ENCODE measurements at places on chromosomes 4 and X. TPM values are rescaled to one million over a fixed set of nuclear protein-coding genes. Genes with fewer than 3 reads are reported as not detected.

- no peak for DNase-seq
Measured at GRCh38 chr4:88722276-88722780, 24.7 kb upstream of the NAP1L5 start.

DNA sequence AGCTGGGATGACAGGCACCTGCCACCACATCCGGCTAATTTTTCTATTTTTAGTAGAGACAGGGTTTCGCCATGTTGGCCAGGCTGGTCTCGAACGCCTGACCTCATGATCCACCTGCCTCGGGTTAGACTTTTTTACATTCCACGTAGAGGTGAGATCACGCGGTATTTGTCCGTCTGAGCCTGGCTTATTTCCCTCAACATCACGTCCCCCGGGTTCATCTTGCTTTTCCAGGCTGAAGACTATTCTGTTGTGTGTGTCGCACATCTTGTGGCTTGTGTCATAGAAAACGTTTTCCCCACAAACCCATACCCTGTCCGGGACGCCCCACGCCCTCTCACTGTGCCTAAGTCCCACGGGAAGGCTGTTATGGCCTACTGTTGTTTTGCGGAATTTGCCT, 185.3 kb downstream of the CRLF2 start:
- DNase-seq, result no peak

GRCh38 chr4:8648816-8649630, 56.5 kb downstream of the CPZ start:
- no peak for DNase-seq

GRCh38 chr4:73989928-73990327, 1.9 kb upstream of the PPBP start:
- DNase-seq, result no peak

GRCh38 chrX:119475389-119476101, 7.3 kb downstream of the SLC25A5 start:
- no peak for DNase-seq

GRCh38 chrX:24990535-24990934, 25.2 kb downstream of the ARX start:
- no peak for DNase-seq

DNA sequence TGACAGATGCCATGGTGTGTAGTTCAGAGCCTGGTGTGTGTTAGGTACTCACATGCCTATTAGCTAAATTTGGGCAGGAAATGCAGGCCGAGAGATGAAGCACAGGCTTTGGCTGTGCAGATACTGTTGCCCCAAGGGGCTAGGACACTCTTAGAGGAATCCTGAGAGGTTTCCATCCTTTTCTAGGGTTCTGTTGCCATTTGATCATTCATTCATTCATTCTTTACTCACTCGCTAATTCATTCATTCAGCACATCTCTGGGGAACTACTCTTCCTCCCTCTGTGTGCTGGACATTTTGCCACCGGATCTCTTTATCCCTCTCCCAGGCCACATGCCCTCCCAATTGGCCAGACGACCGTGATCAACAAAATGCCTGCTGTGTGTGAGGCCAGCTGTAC, 43.9 kb upstream of the NSG1 start:
- DNase-seq, result no peak

- no peak for DNase-seq
Measured at GRCh38 chr4:74244049-74244448, 64.2 kb upstream of the EPGN start.

DNA sequence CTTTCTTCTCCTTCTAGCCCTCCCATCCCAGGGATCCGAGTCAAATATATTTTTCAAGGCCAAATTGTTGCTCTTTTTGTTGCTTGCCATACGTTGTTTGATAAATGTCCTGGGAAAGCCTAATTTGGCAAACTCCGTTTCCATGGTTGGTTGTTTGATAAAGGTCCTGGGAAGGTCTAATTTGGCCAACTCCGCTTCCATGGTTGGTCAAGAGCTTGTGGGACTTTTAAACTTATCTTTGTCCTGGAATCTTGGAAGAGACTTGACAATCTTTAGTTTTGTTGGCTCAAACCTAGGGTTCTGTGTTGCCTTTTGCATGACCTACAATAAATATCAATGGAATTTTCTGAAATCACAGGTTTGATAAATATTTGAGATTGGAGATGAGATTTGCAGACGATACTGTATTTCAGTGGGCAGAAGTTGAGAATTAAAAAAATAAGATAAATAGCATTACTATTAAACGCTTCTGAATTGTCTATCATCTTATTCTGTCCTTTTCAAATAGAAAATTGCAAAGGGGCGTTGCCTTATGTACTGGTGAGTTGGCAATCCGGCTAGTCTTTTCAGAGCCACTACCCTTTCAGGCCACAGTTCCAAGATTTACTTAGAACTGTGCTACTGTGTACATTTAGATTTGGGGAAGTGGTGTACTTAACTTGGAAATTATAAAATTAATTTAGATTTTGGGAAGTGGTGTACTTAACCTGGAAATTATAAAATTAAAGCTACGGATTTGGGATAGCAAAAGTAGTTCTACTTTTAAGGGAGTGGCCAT, 804 bp downstream of the OSTC start:
- no peak for DNase-seq

- no peak for DNase-seq
Measured at GRCh38 chrX:25241461-25241860, 225.7 kb upstream of the ARX start.

- no peak for DNase-seq
Measured at GRCh38 chr4:172055046-172055445, 241.8 kb downstream of the GALNTL6 start.

DNA sequence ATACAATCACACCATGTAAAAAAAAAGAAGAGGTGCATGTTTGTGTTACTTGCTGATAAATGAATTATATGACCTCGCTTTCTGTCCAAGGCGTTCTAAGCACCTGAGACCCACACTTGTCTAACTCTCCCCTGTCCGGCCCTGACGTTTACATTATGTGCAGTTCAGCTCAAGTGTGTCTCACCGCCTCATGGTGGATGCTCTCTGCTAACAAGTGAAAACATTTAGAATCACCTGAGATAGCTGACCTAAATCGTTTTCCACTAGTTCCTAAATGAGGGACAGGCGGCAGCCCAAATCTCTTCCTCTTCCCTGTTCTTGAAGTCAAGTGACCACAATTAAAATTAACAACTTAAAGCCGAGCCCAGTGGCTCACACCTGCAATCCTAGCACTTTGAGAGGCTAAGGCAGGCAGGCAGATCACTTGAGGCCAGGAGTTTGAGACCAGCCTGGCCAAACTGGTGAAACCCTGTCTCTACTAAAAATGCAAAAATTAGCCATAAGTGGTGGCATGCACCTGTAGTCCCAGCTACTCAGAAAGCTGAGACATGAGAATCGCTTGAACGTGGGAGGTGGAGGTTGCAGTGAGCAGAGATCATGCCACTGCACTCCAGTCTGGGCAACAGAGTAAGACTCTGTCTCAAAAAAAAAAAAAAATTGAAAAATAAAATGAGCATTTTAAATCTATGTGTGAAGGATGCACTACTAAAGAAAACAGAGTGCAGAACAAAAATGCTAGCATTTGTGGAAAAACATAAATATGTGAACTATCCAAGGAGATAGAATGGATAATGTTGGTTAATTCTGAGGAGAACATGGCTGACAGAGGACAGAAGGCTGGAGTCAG, 3.9 kb upstream of the TIFA start:
- no peak for DNase-seq

DNA sequence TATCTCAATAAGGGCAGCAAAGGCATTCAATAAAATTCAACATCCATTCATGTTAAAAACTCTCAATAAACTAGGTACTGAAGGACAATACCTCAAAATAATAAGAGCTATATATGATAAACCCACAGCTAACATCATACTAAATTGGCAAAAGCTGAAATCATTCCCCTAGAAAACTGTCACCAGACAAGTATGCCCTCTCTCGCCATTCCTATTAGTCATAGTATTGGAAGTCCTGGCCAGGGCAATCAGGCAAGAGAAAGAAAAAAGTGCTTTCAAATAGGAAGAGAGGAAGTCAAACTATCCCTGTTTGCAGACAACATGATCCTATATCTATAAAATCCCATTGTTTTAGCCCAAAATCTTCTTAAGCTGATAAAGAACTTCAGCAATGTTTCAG, 116.8 kb downstream of the TENT5D start:
- DNase-seq, result no peak

DNA sequence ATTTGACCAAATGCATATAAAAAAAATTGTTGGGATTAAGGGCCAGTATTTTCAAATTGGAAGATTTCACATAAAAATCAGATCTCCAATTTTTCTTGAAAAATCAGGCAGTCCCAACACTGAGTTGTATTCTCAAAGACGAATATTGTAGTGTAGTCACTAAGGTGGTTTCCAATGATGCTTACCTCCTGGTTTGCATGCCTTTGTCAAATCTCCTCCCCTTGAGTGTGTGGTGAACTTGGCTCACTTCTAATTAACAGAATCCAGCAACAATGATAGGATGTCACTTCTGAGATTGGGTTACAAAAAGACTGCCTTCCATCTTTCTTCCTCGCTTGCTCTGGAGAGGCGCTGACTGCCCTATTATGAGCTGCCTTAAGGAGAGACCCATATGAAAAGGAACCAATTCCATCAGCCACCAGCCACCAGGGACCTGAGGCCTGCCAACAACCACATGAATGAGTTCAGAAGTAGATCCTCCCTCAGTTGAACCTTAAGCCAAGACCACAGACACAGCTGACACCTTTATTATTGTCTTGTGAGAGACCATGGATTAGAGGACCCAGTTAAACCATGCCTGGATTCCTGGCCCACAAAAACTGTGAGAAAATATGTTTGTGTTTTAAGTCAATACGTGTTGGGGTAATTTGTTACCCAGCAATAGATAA, 31.2 kb upstream of the TSPAN5 start:
- no peak for DNase-seq

GRCh38 chr4:46387956-46388355, 2.0 kb downstream of the GABRA2 start:
- no peak for DNase-seq

- DNase-seq, result no peak
Measured at GRCh38 chr4:124535003-124535402, 177.5 kb downstream of the ANKRD50 start.

- no peak for DNase-seq
Measured at GRCh38 chr4:141567326-141567915, 69.0 kb upstream of the IL15 start.

The GPRASP1 gene
- 32.6 TPM for total RNA-seq

The CT45A5 gene
- total RNA-seq, result not detected

The PLXNB3 gene
- 0.47 TPM for total RNA-seq

The XAGE1A gene
- total RNA-seq, result not detected

The GLOD5 gene
- not detected for total RNA-seq

The CXCL8 gene
- 5.1 TPM for total RNA-seq

The HSFX2 gene
- 2.0 TPM for total RNA-seq

Data from occipital lobe (tissue), 3 donors.